ENCODE measurements at places on chromosomes 16 and 17.
A peak's percentile ranks its signal among the peaks of the same experiment; 100 is the strongest.

- DNase-seq, result peak; percentile 13
Observed at GRCh38 chr16:1790611-1791255, 2.8 kb downstream of the IGFALS start.

DNA sequence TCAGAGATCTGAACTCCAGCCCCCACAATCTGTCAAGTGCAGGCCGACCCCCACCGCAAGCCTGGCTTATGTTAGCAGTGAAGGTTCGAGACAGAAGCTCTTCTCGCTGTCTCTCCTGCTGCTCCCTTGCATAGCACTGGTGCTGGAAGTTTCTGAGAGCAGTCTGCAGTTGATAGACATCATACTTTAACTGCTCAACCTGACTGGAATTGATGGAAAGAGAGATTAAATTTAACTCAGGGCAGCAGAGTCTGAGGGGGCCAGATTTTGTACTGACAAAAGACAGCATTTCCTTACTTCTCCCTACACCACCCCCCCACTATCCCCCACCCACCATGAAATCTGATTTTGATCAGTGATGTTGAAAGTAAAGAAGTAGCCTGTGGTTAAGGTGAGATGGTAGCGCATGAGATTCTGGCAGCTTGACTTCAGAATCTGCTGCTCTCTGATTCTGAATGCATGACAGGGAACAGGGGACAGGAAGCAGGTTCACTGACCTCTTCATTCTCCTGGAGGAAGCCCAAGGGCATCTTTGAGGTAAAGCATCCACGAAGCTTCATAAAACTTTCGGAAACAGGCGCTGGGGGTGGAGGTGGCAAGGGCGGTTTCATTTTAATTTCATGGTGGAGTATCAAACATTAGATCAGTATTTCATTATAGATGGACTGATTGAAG, 44.3 kb upstream of the TMEM97 start:
- DNase-seq, result no peak

DNA sequence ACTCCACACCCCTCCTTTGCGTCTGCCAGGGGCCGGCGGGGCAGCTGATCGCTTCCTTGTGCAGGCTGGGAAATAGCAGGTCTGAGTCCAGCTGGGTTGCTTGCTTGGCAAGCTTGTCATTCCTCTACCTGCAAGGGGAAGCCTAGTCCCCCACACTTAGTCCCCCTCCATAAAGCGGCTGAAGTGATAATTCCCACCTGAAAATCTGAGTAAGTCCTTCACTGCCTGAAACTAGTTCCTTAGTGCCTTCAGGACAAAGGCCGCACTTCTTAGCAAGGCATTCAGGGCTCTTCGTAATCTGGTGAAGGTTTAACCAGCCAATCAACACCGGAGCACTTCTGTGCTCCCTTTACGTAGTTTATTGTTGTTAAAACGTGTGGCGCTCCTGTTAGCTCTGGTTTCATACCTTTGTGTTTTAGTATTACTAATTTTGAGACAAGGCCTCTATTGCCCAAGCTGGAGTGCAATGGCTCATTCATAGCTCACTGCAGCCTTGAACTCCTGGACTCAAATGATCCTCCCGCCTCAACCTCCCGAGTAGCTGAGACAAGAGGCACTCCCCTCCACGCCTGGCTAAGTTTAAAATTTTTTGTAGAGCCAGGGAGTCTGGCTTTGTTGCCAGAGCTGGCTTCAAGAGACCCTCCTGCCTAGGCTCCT, 817 bp downstream of the PSKH1 start:
- DNase-seq, result peak; percentile 74

DNA sequence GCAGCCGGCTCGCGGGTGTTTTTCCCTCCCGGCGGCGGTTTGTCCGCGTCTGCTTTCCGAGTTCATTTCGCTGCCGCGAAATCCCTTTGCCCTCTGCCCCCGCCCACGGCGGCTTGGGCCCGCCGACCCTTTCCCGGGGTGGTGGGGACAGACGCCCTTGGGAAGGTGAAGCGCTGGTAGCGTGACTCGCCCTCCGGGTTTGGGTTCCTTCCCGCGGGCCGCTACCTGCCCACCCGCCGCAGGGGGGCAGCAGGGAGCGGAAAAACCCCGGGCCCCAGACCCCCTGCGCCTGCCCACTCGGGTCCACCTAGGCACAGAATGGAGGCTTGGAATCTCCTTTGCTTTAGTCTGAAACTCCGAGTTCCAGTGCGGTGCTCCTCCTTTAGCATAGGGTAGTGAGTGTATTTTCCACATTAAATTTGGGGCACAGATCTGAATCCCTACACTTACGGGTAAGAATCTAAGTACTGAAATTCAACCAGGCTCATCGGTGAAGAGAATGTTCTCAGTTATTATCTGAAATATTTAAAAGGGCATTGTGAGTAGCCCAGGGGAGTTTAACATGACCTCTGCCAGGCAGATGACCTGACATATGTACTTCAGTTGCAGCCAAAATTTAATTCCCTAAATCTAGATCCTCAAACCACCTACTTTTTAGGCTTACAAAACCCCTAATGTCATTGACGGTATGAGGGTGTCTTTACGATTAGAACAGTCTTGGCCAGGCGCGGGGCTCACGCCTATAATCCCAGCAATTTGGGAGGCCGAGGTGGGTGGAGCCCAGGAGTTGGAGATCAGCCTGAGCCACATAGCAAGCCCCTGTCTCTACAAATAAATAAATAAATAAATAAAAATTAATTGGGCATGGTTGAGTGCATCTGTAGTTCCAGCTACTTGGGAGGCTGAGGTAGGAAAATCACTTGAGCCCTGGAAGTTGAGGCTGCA, 1.0 kb downstream of the NME2 start:
- DNase-seq, result peak; percentile 60

- DNase-seq, result no peak
Observed at GRCh38 chr16:10835281-10835931, 16.8 kb upstream of the TVP23A start.

Measured in body of pancreas (tissue), 4 donors.